NCI-H460 (cell line): ENCODE measurements at places on chromosomes 1 and 21.

- DNase-seq: no peak
Measured at GRCh38 chr1:245074232-245074747, 80.5 kb upstream of the KIF26B start.

GRCh38 chr1:227576189-227576588, 12.8 kb downstream of the ZNF678 start:
- no peak for DNase-seq

DNA sequence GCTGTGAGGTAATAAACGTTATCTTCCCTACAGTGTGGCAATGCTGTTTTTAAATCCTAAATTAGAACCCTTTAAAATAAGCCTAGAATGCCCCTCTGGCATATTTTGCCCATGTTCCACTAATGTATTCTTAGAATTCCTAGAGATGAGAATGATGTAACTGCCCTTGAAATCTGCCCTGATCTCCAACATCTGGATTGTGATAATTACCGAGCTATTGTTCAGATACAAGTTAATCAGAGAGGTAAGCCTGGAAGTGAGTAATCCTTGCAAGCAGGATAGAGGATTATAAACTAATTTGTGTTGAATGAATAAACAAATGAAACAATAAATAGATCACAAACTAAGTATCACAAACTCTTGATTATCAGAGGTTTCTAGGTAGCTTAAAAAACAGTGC, 107.8 kb upstream of the DMRTA2 start:
- DNase-seq: no peak

GRCh38 chr1:74755475-74755874, 22.5 kb downstream of the TYW3 start:
- DNase-seq: no peak

DNA sequence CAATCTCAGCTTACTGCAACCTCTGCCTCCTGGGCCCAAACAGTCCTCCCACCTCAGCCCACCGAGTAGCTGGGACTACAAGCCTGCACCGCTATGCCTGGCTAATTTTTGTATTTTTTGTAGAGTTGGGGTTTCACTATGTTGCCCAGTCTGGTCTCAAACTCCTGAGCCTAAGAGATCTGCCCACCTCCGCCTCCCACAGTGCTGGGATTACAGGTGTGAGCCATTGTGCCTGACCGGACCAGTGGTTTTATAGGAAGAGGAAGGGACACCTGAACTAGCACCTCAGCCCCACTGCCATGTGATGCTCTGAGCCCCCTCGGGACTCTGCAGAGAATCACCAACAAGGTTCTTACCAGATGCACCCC, 4.1 kb downstream of the CRYBG2 start:
- DNase-seq: no peak
